ENCODE measurements at places on chromosomes 12 and 14.

DNA sequence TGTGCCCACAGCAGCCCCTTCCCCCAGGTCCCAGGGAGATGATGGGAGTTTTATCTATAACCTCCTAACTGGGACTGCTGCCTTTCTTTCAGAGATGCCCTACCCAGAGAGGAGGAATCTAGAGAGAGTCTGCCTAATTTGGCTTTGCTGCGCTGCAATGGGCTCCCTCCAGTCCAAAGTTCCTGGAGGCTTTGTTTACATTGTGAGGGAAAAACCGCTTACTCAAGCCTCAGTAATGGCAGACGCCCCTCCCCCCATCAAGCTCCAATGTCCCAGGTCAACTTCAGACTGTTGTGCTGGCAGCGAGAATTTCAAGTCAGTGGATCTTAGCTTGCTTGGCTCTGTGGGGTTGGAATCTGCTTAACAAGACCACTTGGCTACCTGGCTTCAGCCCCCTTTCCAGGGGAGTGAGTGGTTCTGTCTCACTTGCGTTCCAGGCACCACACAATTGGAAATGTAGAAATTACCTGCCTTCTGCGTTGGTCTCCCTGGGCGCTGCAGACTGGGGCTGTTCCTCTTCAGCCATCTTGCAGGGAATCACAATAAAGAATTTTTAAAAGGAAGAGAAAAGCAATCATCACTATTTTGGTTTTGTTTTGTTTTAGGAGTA lies 262.5 kb downstream of the FOXG1 start:
- no peak for DNase-seq

GRCh38 chr14:47149326-47149725 lies 497.7 kb upstream of the RPL10L start:
- no peak for DNase-seq

GRCh38 chr12:1928439-1929121 lies 10.1 kb upstream of the CACNA2D4 start:
- no peak for DNase-seq

GRCh38 chr12:131639270-131639940 lies 71.5 kb upstream of the SFSWAP start:
- no peak for DNase-seq

DNA sequence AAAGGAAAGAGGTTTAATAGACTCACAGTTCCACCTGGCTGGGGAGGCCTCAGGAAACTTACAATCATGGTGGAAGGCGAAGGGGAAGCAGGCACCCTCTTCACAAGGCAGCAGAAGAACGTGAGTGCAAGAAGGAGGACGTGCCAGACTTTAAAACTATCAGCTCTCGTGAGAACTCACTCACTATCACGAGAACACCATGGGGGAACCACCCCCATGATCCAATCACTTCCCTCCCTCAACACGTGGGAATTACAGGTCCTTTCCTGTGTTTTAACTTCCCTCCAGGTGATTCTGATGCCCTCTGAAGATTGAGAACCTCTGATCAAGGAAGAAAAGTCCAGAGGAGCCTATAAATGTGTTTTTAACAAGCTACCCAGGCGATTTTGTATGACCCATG lies 358.7 kb downstream of the MED13L start:
- no peak for DNase-seq

GRCh38 chr12:62268956-62269355 lies 8.8 kb downstream of the USP15 start:
- no peak for DNase-seq

GRCh38 chr12:104485651-104486362 lies 29.1 kb downstream of the CHST11 start:
- DNase-seq: no peak

GRCh38 chr14:85333841-85334240 lies 196.1 kb upstream of the FLRT2 start:
- no peak for DNase-seq

GRCh38 chr12:109923481-109924245 lies 23.6 kb downstream of the TCHP start:
- DNase-seq: no peak

GRCh38 chr14:94376108-94376975 lies 12.1 kb downstream of the SERPINA1 start:
- DNase-seq: no peak

DNA sequence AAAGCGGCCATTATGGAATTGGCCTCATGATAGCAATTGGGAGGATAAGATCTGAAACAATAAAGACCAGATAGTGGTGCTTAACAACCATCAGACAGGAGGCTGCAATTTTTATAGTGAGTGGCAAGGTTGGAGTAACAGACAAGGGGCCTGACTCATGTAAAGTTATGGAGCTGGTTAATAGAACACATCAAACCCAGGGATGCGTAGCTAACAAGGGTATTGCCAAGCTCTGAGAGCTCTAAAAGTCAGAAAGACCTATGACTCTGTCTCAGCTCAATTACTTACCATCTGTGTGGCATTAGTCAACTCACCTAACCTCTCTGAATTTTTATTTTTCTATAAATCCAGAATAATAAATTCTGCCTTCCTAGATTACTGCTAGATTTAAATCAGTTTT lies 1731.5 kb upstream of the FLRT2 start:
- no peak for DNase-seq

DNA sequence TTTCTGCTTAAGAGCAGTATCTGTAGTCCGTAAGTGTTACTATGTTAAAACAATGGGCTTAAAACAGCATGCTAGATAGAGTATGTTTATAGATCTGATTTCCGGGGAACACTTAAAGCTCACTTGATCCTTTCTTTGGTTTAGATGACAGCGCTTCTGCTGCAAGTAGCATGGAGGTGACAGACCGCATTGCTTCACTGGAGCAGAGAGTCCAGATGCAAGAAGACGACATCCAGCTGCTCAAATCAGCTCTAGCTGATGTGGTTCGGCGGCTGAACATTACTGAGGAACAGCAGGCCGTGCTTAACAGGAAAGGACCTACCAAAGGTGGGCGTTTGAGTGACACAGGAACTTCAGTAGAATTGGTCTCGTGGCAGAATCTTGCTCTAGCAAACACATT lies 57.5 kb downstream of the EML1 start:
- no peak for DNase-seq

DNA sequence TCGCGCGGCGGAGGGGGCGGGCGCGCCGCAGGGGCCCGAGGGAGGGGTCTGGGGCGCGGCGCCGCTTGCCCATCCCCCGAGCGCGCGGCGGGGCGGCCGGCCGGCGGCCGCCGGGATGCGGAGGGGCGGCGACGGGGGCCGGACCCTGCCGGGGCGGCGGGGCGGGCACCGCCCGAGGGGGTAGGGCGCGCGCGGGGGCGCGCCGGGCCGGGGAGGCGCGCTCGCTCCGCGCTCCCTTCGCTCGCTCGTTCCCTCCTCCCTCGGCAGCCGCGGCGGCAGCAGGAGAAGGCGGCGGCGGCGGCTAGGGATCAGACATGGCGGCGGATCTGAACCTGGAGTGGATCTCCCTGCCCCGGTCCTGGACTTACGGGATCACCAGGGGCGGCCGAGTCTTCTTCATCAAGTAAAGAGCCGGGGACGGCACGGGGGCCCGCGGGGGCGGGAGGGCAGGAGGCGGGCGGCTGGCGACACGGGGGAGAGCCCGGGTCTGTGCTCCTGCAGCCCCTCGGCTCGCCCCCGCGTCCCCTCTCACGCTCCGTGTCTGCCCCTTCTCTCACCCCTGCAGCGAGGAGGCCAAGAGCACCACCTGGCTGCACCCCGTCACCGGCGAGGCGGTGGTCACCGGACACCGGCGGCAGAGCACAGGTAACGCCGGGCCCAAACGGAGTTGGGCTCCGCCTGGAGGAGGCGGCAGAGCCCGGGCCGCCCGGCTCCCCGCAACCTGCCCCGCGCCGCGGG lies at the start of gene PLEKHA5:
Gene PLEKHA5, plus strand, starts transcription at position 248 of the 738 bp plus-strand sequence. Its CDS starts 67 bp downstream, at position 315.
- DNase-seq: no peak

DNA sequence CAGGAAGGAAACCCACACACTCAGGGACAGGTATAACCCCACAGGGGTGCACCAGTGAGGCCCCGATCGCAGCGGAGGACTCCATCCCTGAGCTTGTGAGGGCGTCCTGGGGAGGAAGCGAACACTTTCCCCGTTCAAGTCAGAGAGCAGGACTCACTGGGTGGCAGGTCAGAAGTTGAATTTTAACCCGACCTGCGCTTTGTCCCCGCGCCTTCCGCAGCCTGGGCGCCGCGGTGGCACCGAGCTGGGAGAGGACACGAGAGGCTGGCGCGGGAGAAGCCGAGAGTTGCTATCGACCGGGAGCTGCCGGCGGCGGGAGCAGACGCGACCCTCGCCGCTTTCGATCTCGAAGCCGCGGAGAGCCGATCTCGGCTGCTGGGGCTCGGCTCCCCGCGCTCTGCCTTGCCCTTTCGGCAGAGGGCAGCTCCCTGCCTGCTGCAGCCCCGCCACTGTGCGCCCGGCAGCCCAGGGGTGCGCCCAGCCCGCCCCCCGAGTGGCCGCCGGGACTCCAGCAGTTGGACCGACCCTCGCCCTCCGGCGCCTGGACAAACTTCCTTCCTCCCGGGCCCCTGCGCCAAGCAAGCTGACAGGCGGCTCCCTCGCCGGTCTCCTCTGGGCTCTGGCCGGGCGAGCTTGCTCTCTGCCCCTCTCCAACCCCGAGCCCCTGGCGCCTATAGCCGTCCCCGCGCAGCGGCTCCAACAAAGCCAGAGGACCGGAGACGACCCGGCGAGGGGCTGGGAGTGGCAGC lies 918 bp downstream of the LIN7A start:
- DNase-seq: no peak

GRCh38 chr14:65252482-65253255 lies 150.4 kb upstream of the MAX start:
- DNase-seq: no peak

DNA sequence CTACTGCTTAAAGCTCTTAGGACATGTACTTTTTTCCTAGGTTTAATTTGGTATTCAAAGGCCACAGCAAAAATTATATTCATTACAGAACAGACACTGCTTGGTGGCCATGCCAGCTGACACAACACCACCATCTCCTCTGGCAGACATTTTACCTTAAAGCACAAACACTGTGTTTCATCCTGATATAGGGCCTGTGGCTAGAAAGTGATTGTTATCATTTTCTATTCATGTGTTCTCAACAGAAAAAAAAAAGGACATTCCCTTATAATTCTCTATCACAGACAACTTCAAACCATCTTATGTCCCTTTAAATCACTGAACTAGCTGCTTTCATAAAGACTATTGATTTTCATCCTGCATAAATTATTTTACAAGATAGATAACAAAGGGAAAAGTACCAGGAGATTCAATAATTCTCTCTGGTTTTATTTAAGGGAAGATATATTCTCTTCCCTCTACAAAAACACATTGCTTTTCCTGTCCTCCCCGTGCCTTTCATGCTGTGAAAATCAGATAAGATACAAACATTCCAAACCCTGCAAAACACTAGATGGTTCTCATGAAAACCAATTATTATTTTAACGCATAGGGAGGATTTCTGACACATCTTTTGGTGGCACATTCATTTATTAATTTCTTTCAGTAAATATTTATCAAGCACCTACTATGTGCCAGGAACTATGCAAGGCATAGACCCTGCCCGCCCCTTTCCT lies 139.3 kb upstream of the TMCC3 start:
- no peak for DNase-seq

DNA sequence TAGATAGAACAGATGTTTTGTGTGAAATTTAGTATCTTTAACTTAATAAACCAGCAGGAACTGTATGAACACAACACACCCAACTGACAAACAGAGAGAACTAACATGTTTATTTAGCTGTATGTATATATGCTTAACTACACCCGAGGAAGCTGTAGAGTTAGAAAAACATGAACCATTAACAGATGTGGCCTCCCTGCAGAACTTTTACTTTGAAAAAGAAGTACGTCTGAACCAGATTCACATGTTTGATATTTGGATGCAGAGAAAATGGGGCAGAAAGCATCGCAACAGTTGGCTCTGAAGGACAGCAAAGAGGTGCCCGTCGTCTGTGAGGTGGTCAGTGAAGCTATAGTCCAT lies at the start of gene REP15:
Gene REP15, plus strand, starts transcription at position 155 of the 360 bp plus-strand sequence. Its CDS starts 116 bp downstream, at position 271.
- DNase-seq: no peak

GRCh38 chr12:104272938-104273337 lies 30.6 kb upstream of the EID3 start:
- DNase-seq: no peak

- DNase-seq: no peak
Observed at GRCh38 chr14:61642614-61642982, 52.7 kb upstream of the HIF1A start.

DNA sequence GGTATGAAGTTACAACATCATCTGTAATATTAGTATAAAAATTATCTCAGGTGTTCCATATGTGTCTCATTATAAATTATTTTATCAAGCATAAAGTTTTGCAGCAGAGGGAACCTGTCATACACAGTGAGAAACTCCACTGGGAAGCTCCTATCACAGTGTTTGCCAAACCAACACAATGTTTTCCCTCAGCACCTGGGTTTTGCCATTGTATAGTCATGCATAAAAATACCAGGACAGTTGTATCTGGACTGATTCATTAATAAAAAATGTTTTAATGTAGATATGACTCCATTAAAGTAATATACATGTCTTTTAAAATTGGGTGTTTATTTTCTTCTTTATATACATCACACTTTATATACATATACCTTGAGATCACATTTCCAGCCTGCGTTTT lies 56.6 kb downstream of the METTL25 start:
- no peak for DNase-seq

GRCh38 chr14:92108345-92109254 lies 2.2 kb upstream of the ATXN3 start:
- no peak for DNase-seq

GRCh38 chr12:68806488-68807237 lies 1.3 kb upstream of the MDM2 start:
- DNase-seq: no peak

DNA sequence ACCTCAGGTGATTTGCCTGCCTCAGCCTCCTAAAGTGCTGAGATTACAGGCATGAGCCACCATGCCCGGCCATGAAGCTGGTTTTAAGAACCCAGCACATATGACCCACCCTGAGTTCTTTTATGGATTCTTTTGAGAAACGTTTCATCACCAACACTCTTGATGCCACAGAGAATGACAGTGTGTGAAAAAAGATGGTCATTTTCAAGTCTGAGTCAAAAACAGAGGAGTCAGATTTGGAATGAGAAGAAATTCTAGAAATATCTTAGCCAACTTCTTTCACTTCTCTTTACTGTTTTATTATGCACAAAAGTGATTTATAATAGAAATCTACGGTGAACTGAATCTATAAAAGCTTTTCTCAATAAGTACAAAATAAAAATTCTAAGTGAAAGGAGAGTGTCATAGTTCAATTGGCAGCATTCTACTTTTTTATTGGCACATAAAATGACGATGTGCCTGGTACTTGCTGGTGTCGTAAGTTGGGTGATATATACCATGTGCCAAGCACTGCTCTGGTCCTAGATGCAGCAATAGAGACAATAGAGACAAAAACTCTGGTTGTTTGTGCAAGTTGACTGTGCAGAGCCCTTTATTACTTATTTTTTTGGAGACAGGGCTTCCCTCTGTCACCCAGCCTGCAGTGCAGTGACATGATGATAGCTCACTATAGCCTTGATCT lies 33.9 kb downstream of the CCDC177 start:
- DNase-seq: no peak

DNA sequence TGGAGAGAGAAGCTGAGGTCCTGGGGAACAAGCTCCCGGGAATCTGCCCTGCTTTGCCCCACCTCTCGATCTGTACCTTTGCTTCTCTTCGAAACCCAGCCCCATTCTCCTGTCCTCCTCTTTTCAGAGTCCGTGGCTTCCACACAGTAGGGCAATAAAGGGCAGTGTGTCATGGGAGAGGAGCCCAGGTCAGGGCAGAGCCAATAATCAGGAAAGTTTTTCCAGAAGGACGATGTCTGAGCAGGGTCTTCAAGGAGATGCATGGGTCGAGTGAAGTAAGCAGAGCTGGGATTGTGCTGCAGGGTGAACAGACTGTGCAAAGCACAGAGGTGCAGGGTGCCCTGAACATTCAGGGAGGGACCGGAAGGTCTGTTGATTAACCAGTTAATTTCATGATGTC lies 22.1 kb upstream of the SERPINA4 start:
- DNase-seq: no peak

All from SK-N-MC (cell line).